Hematopoietic multipotent progenitor cell treated with erythropoietin and hydrocortisone succinate and interleukin-3 and kit ligand, for 17 days (in vitro differentiated cells): ENCODE measurements at places on chromosomes 11 and 22.
A peak's percentile ranks its signal among the peaks of the same experiment; 100 is the strongest.

- no peak for DNase-seq
Measured at GRCh38 chr11:102252339-102252891, 64.9 kb upstream of the BIRC3 start.

GRCh38 chr11:21465203-21465602 lies 727.7 kb upstream of the ANO5 start:
- DNase-seq, result no peak

DNA sequence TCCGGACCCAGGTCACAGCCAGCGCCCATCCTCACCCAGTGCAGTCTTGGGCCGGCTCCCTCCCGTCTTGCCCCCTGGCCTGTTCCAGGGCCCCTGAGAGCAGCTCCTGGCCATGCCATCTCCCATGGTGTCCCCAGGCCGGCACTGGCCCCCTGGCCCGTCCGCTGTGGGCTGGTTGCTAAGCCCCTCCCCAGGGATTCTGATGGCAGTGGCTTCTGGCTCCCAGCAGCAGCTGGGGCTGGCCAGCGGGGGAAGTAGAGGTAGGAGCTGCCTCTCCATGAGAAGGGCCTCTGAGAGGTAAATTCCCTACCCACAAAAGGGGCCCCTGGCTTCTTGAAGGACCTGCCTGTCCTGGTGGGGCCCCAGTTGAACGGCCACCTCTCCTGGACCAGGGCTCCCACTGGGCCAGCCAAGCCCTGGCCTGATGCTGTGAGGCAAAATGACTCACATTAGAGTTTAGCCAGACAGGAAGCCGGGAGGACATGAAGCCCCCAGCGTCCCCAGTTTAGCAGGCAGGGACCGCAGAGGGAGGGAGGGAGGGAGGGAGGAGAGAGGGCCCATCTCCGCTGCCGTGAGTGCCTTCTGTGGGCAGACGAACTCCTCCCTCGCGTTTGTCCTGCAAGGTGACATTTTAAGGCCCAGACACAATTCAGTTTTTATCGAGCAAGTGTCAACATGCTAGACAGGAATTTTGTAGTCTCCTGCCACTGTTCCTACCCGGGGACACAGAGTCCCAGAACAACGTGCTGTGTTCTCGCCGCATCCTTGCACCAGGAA lies 32.9 kb upstream of the GAL start:
- DNase-seq, result no peak

GRCh38 chr22:45769569-45770210 lies 98.1 kb downstream of the ATXN10 start:
- no peak for DNase-seq

GRCh38 chr11:50088231-50088630 lies 55.6 kb downstream of the OR4C45 start:
- DNase-seq, result no peak

GRCh38 chr22:48756146-48757111 lies 1071.2 kb downstream of the BRD1 start:
- no peak for DNase-seq

DNA sequence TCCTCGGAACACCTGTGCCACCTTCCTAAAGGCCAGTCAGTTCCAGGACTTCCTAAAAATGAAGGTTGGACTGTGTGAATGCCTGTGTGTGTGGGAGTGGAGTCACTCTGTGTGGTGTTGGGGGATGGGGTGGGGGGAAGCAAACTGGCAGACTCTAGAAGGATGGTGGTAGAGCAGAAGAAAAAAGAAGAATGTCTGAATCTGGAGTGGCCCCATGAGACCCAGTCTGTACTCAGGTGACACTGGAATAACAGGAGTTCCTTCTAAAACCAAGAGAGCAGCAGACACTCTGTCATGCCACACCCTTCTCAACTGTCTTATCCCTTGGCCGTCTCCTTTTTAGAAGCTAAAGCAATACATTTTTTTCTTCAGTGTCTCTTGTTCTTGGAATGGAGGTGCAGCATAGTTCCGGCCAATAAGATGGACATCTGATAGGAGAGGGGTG lies 82.9 kb downstream of the MAML2 start:
- DNase-seq, result no peak

- no peak for DNase-seq
Measured at GRCh38 chr11:97856666-97857065, 1164.1 kb upstream of the CNTN5 start.

DNA sequence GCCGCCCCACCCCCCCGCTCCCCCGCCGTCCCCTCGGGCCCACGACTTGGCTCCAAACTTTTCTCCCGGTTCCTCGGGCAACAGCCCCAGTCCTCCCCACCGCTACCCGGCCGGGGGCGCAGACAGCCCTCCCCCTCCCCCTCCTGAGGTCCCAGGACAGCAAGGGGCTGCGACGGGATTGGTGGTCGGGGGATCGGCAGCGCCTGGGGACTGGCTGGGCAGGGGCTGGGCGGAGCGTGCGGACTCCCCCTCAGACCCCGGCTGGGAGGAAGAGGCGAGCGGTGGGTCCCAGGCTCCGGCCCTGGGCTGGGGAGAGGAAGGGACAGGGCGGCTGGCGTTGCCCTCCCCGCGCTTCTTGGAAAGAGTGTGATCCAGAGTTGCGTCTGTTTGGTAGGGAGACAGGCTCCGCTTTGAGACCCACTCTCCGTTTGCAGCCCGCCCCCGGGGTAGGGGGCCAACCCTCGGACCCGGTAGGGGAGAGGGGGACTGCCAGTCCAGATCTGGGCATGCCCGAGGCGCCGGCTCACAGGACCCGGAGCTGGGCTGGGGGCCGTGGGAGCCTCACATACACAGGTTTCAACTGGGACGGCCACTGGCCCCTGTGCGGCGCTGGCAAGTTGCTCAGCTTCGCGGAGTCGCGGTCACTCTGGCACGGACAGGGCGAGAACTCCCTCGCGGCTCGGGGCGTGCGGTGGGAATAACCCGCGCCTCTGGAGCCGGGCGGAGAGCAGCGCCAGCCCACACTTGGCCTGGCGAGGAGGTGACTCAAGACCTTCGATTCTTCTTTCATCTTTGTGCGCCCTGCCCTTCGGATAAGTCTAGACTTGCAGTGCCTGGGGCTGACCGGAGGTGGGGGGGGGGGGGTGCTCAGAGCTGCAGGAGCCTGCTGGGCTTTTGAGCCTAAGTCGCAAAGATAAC lies 999 bp downstream of the TSKU start:
- DNase-seq, result peak; percentile 28

DNA sequence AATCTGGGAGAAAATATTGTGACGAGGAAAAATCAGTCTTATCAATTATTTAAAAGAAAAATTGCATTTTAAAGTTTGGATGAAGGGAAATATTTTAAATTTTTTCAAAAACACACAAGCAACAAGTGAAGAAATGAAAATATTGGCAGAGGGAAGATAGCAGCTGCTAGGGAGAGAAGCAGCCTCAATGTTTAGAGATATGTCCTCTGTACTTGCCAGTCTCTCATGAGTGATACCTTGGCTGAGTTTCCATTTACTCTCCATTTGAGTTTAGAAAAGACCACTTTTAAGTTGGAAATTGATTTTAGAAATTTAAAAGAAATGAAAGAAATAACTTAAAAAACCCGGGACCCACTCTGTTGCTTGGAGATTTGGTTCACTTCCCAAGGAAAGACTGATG lies 88.6 kb upstream of the DBX1 start:
- DNase-seq, result no peak

GRCh38 chr22:44542561-44543222 lies 44.7 kb upstream of the RTL6 start:
- no peak for DNase-seq

DNA sequence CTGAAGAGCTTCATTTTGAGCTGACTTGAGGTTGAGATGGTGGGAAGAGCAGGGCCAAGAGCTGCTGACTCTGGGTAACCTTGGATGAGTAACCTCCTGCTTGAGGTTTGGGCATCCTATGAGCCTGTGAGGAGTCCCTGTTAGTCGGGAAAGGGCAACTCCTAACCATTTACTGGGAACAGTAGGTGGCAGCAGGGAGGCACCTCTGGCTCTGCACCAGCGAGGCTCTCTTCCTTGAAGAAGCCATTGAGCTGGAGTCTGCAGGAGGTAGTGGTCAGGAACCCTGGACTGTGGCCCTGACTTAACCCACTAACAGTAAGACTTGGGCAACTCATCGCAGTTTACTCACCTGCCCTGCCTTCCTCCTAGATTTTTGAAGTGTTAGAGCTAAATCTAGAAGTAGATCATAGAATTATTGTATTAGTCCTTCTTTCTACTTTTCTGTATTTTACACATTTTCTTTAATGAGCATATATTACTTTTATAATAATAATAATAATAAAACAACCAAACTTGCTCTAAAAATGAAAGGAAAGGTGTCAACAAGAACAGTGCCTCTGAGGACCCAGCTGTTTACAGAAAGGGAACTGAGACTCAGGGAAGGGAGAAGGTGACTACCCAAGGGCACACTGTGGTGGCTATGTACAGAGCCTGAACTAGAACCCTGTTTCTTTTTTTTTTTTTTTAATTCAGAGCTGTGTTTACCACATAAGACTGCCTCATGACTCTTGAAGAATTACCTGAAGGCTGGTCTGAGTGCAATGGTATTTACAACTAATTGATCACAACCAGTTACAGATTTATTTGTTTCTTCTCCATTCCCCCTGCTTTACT lies 47.5 kb downstream of the MEI1 start:
- peak; percentile 69 for DNase-seq

- no peak for DNase-seq
Measured at GRCh38 chr11:72634472-72635095, 39.6 kb downstream of the PDE2A start.
